ENCODE measurements at places on chromosomes 5 and 9.

- DNase-seq, result no peak
Measured at GRCh38 chr5:8730194-8730593, 815.7 kb downstream of the SEMA5A start.

DNA sequence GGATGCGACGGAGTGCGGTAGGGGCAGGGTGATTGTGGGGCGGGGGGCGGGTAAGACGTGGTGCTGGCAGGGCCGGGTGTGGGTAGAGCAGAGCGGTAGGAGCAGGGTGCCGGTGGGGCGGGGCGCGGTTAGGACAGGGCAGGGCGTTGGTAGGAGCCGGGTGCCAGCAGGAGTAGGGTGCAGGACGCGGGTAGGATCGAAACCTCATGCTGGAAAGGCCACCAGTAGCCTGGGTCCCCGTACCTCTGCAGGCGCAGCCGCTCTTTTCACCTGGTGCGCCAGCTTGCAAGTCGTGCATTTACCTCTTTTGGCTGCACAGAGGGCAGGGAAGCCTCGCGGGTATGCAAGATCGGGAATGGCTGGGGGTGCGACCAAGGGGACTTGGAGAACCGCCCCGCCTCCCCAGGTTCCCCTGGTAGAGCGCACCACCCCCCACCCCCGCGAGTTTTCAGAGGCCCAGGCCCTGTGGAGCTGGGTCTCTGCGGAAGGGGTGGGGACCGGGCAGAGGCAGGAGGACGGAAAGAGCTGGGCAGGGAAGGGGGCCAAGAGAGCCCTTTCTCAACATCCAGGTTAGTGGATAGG is 104.8 kb upstream of the SIMC1 start:
- DNase-seq, result no peak

DNA sequence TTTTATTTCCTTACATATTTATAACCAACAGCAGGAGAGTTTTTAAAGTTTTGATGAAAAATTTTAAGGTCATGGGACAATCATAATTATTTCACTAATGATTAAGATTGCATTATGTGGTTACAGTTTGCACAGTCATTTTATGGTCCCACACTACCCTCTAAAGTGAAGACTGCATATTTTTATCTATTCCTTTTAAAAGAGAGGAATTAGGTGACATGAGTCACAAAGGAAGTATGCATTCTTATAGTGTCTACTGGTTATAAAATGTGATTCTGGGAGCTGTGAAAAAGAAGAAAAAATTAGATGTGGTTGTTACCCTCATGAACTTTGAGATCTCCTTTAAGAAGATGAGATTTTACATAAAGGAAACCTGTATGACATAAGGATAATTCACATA is 87.9 kb upstream of the GRIA1 start:
- peak; percentile 11 for DNase-seq

DNA sequence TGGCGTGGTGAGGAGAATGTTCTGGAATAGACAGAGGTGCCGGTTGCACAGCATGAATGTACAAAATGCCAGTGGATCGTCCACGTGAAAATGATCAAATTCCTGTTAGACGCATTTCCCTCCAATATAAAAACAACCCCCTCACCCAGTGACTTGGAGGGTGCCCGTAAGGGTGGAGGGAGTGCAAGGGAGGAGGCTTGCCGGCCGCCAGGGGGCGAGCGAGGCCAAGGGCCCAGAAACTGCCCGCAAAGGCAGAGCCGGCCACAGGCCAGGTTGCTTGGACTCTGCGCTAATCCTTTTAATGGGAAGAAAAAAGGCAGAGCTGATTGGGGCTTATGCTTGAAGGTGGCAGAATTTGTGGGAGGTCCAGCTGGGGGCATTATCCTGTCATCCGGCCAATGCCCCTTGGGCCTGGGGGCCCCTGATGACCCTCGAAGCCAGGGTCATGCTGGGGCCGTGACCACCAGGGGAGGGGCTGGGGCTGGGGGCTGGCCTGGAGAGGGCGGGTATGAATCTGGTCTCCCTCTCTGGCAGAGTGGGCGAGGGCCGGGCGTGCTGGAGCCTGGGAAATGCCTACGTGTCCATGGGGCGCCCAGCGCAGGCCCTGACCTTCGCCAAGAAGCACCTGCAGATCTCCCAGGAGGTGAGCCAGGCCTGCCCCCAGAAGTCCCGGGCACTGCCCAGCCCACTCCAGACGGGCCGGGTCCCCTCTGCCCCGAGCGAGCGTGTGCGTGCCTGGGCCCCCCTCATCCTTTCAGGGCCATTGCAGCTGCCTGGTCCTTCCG is 12.0 kb downstream of the GPSM1 start:
- DNase-seq, result peak; percentile 41

GRCh38 chr9:71683598-71684235 is 84.6 kb downstream of the CEMIP2 start:
- DNase-seq, result peak; percentile 86

DNA sequence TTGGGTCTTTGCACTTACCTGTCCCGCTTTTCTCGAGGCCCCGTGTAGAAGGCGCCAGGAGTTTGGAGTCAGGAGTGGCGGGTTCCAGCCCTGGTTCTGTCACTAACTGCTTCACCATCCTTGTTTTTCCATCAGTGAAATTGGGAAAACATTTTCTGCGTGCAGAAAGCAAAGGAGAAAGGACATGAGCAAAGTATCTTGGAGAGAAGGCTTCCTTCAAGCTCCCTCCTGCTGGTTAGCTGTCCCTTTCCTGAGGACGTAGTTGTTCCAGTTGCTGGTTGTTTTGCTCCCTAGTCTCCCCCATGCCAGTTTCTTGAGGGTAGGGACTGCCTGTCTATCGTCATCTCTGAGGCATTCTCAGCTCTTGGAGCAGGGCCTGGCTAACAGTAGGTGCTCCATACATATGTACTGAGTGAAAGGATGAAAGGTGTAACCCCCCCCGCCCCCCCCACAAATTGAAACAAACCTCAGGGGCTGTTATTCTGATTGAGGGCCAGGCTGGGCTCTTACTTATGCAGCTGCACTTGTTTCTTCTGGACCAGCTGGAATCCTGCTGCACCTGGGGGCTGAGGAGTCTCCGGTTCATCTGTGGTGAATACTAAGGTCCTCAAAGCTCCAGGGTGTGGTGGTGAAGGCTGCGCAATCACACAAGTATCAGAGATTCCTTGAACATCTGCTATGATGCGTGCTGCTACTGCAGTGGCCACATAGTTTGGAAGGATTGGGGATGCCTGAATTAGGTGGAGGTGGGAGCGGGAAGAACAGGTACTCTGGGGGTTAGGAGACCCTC is 1.0 kb downstream of the SMIM3 start:
- DNase-seq, result no peak

All from renal cortical epithelial cell (primary cell).